ENCODE measurements at places on chromosomes 3 and 15. TPM values are rescaled to one million over a fixed set of nuclear protein-coding genes. Genes with fewer than 3 reads are reported as not detected.

DNA sequence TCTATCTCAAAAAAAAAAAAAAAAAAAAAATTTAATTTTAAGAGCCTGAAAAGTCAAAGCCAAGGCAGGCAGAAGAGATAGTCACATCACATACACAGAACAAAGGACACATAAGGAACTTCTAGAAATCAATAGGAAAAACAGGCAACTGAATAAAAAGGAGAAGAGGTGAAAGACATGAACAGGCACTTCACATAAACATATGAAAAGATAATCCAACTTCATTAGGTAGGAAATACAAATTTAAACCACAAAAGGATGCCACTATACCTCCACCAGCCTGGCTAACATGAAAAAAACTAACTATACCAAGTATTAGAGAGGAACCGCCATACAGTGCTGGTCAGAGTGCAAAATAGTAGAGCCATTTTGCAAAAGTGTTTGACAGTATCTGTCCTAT lies 14.1 kb downstream of the CCDC12 start:
- no peaks in the 10 kb centered on the region for H3K36me3 ChIP-seq
- no peaks in the 10 kb centered on the region for H3K27me3 ChIP-seq
- H3K4me1 ChIP-seq, result peaks cover 31% of the 10 kb centered on the region
- H3K4me3 ChIP-seq, result no peak overlapping the region
- H3K27ac ChIP-seq, result no peak overlapping the region

GRCh38 chr3:188323067-188323842 lies 169.3 kb downstream of the LPP start:
- H3K27me3 ChIP-seq, result no peaks in the 10 kb centered on the region
- H3K36me3 ChIP-seq, result no peaks in the 10 kb centered on the region
- H3K27ac ChIP-seq, result no peak overlapping the region

CAMKV gene
- total RNA-seq, result not detected

GLDN gene
- 0.36 TPM for total RNA-seq
